Posterior cingulate gyrus (tissue), 11 donors: ENCODE measurements at places on chromosomes 5 and 9.

DNA sequence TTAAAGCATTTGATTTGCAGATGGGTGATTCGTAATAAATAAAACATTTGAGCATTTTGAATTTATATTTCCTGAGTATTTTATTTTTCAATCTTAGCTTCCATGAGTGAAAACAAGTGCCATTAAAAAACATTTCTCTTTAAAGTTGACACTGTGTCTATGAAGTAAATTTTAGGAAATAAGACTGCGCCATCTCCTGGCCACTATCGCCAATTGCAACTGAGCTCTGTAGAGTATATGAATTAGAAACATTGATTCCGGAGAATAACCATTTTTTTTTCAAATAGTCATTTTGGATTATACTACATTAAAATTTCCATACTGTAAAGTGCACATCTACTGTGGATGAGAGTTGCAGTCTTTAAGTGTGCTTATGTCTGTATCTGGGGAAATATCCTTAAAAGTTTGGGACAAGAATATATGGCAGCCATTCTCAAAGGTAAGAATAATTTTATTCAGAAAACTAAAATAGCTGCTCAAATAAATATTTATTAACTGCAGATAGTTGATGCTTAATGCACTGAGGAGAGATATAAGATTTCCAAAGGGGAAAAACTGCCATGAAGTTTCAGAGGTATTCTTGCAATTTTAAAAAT, 5.9 kb downstream of the DMRTA1 start:
- DNase-seq = peak; percentile 81

DNA sequence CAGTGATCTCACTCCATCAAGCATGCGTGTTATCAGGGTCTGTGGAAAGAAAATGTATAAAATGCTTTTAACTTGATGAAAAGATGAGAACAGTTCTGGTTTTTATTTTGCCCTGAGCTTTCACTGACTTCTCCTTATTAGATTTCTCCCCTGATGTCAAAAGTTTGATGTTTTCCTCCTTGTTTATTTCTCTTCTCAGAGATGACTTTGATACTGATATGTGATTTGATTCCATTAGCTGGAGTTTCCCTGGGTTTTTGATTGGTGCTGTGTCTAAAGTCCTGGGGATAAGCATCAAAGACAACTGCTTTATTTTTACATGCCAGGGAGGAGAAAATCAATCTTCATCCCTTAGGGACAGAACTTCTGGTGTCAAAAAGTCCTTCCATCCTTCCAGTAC, 510.0 kb downstream of the KCTD16 start:
- no peak for DNase-seq

DNA sequence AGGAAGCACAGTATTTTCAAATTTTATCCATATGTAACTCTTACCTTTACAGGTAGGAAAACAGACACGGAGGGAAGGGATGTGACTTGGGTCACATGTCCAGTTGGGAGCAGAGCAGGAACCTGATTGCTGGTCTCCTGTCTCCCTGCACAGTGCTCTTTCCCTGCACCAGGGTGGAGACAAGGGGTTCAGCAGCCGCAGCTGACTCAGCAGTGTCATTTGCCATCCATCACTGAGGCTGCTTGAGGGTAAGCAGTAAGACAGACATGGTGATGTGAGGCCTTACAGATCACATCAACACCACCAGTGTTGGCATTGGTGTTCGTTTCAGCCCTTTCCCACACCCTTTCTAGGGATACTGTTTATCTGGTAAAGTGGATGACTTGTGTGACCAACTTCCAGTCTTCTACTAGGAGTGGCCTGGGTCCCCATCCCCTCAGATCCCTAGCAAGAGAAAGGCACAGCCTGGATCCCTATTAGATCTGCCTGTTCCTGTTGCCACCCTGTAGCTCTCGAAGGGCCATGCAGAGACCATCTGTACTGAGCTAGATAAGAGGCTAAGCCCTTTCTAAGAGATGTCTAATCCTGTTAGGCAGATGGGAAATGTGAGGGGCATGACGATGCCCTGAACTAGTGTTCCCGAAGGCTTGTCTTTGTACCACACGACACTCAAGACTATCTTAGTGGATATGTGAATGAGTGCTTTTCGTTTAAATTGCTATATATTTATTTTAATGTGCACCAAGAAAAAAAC, 29.1 kb downstream of the FRMPD1 start:
- DNase-seq = no peak

DNA sequence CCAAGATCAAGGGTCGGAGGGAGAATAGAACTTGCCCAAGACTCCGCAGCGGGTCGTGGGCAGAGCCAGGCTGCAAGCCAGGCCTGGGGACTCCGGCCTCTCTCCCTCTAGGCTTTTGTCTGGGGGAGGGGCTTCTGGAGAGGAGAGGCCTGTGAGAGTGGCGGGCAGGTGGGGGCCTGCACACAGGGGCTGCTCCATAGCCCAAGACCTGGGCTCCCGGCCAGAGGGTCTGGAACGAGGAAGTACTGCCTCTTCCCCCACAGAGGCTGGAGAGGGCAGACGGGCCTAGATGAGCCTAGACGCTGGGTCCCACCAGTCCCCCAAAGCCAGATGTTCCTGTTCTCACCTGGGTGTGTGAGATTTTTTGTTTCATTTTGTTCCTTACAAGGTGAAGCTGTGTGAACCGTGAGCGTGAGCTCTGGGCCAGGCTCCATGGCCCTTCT, 5.2 kb upstream of the ST6GALNAC6 start:
- no peak for DNase-seq

DNA sequence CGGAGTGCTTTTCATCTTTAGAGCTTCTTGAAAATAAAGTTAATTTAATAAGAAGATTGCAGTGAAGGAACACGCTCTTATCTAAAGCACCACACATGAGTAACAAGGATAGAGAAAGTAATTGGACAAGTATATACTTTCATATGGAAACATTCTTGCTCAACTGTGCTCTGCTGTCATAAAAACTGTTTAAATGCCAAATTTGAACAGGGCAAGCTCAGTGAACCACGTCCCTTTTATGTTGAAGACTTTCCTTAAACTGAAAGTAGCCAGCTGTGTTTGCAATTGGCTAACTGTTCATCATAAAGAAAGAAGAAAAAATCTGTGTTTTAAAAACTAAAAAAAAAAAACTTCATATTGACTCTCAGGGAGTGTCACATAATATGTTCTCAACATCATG, 1610.7 kb upstream of the C9orf72 start:
- no peak for DNase-seq

DNA sequence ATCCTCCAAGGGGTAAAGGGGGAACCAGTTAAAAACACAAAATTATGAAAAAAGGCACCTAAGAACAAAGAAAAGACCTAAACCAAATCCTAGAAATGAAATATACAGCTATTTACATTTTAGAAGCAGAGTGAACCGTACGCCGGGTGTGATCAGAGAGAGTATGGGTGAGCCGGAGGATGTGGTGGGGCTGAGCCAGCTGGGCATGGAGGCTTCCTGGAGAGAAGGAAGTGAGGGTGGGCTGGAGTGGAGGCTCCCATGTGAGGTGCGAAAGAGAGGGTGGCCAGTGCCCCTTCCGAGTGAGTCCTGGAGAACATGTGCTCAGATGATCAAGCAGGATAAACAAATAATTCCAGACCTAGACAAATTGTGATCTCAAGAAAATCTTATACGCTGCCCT, 111.6 kb downstream of the CACNA1B start:
- DNase-seq = no peak

GRCh38 chr9:97980918-97981845, 2.0 kb upstream of the ANP32B start:
- DNase-seq = peak; percentile 73

GRCh38 chr5:2563046-2563445, 188.4 kb downstream of the IRX2 start:
- DNase-seq = no peak

GRCh38 chr9:109918339-109919163, 138.6 kb downstream of the PALM2AKAP2 start:
- DNase-seq = no peak

DNA sequence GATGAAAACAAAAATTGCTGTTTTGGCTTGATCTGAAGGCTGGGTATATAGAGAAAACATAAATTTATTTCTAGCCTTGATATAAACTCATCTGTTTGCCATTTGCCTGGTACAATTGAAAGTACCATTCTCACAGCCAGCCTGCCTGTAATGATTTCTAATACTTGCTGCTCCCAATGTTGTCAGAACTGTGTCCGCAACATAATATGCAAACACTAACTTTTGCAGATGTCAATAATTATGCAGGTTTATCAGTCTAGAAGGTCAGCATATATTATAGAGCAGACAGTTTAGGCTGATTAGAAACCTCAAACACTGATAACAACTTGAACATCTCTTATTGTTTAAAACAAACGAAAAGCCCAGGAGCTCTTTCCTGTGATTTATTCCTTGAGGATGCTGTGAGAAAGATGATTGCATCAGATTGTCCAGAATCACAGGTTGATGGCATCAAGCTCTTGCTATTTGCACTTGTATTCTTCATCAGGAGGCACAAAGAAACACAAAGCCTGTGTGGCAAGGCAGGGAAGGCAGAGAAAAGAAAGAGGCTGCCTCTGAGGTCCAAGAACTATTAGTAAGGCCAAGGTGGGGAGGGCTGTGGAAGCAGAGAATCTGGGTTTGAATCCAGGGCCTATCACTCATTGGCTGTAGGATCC, 21.4 kb upstream of the HMHB1 start:
- no peak for DNase-seq

GRCh38 chr5:127280491-127281220, 9.9 kb upstream of the MEGF10 start:
- no peak for DNase-seq

- DNase-seq = no peak
Observed at GRCh38 chr5:110815916-110816605, 77.3 kb downstream of the SLC25A46 start.

- DNase-seq = no peak
Observed at GRCh38 chr9:78004478-78005229, 27.0 kb downstream of the GNAQ start.

DNA sequence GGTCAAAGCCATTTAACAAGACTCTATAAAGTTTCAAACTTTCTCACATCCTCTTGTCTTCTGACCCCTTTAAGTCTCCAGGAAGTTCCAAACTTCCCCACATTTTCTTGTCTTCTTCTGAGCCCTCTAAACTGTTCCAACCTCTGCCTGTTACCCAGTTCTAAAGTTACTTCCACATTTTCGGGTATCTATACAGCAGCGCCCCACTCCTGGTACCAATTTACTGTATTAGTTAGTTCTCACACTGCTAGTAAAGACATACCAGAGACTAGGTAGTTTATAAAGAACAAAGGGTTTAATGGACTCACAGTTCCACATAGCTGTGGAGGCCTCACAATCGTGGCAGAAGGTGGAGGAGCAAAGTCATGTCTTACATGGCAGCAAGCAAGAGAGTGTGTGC, 23.3 kb upstream of the PRLR start:
- DNase-seq = no peak

DNA sequence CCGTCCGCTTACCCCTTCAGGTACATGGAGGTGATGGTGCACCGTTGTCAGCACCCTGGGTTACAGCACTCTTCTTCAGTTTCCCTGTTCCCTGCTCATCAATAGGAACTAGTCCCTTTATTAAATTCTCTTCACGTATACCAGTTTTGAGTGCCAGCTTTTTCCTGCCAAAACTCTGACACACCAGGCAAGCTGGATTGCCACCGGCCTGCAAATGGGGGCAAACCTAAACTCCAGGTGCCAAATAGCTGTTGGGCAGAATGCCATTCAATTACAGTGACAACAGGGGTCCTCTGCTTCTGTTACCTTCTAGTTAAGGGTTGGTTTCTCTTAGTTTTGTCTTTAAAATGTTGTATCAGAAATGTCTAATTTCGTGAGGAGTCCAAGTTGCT, 400.4 kb downstream of the OSTF1 start:
- DNase-seq = peak; percentile 70

DNA sequence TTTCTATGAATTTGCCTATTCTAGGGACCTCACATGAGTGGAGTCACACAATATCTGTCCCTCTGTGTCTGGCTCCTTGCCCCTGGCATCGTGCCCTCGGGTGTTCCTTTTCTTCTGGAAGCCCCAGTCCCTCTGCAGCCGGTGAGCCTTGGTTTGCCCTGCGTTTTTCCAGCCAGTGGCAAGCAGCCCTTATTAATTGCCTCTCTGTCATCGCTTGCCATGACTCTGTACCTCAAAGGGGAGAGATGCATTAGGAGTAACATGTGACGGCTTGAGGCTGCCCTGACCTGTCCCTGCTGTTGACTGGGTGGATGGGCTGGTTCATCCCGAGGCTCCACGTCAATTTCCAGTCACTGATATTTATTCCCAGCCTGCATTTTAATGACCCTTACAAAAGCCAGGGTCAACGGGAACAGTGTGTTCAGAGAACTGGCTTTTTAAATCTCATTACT, 87.3 kb downstream of the CFAP90 start:
- peak; percentile 80 for DNase-seq
